Stimulated activated CD8-positive, alpha-beta memory T cell treated with anti-CD3 and anti-CD28 coated beads, Interleukin-7, amount 100 ng/mL, for 1 hour (primary cell): ENCODE measurements at places on chromosomes 13 and 19.

DNA sequence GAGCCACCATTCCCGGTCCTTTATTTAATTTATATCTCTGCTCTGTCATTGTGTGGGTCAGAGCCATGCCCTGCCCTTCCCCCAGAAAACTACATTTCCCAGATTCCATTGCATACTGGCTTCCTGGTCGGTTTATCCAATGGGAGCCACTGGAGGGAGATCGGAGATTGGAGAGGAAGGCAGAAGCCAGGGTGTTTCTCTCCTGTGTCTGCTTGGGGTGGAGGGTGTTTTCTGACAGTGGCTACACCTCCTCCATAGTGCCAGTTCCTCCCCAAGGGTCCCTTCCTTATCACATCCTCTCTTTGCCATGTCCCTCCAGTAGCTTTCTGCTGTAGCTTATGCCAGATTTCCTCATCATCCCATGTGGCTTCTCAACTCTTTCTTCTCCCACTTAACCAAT, 19.0 kb downstream of the OLFM2 start:
- no peak for DNase-seq

DNA sequence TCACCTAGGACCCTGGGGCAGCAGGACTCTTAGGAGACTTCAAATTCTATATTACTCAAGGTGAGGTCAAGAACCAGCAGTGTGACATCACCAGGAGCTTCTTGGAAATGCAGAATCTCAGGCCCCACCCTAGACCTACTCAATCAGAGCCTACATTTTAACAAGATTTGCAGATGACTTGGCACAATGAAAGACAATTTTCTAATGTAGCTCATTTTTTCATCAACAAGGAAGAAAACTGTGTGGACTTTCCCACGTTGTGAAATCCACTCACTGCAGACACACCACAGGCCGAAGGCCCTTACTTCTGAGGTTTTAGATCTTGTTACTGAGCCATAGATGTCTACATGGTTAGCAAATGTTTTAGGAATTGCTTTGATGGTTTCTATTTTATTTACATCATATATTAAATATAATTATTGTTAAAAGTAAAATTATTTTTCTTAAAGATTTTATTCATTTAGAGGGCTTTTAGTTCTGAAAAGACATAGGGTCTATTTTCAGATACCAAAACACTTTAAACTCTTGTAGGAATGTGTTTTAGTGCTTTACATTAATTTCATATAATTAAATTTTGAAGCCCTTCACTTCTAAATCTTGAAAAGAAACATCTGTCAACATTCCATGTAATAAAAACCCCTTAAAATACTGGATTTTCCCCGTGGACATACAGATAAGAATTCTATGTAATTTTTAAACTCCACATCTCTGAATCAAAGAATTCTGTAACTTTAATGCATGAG, 18.5 kb upstream of the STARD13 start:
- DNase-seq, result no peak

DNA sequence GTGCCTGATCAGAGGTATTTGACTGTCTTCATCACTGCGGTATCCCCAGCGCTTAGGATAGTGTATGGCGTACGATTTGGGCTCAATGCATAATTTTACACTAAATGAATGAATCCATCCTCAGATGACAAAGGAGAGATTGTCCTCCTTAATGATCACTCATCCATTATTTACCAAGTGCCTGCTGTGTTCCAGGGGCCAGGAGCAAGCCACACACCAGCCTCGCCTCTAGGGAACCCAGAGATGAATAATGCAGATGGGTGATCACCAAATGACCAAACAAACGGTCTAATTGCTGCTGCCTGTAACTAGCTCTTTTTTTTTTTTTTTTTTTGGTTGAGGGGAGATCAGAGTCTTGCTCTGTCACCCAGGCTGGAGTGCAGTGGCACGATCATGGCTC, 5.9 kb upstream of the GPR32 start:
- no peak for DNase-seq

DNA sequence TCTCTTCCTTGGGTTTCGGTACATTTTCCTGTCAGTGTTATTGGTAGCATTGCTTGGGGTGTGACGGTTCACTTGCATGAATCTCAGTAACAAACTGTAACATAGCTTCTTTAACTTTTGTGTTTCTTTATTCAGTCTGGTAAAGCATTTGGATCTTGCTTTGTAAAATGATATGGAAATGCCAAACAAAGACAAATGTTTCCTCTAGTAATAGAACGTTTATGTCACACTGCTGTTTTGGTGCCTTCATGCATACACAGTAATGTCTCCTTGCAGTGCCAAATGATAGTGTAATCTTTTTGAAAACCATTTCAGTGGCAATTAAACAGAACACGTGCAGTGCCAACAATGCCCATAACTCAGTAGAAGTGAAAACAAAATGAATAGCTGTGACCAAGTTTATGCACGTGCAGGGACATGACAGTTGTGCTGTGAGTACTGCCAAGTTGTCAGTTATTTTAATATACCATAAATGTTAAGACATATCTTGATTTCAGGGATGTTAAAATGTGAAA, 110.8 kb downstream of the RXFP2 start:
- DNase-seq, result no peak

DNA sequence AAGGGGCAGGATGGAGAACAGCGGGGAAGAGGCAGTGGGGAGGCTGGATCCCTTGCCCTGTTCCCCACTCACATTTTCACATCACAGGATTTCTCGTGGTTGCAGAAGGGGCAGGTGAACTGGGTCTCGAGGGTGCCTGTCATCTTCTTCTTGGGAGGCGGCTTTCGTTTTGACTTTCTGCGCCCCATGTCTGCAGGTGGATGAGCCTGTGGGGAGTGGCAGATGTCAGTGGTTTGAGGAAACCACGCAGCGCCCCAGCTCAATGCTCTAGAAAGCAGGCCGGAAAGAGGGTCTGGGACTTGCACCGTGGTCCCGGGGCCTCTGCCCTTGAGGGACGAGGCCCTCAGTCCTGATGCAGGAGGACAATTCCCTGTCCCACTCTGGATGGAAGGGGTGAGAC, 4.9 kb downstream of the ELOF1 start:
- DNase-seq, result no peak

DNA sequence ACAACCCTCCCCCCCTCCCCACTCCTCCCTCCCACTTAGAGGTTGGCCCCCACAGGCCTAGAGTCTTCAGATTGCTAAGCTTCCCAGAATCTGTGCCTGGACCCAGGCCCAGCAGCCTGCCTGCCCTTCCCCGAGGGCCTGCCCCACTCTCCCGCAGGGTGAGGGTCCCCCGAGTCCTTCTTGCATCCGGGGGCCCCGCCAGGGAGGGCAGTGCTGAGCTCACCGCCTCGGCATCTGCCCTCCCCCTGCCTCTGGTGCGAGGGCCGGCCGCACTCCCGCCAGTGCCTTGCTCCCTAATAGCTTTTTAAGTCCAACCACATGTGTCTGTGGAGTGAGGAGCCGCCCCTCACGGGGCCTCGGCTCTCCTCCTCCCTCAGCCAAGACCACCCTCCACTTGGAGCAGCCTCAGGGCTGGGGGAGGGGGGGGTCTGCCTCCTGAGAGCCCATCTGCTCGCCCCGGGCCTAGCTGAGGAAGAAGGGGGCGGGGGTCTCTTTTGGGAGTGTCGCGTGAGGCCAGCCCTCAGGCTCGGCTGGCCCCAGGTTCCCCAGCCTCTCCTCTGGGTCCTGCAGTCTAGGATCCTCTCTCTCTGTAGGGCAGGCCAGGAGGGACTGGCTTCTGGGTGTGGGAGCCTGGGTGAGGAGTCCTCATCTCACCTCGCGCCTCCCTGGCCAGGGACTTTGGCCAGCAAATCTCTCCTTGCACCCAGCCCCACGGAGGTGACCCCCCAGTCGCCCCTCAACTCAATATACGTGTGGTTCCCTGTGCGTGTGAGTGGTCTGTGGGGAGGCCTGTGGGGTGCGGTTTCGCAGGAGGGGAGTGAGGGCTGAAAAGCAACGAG, 47.2 kb downstream of the LYL1 start:
- no peak for DNase-seq

DNA sequence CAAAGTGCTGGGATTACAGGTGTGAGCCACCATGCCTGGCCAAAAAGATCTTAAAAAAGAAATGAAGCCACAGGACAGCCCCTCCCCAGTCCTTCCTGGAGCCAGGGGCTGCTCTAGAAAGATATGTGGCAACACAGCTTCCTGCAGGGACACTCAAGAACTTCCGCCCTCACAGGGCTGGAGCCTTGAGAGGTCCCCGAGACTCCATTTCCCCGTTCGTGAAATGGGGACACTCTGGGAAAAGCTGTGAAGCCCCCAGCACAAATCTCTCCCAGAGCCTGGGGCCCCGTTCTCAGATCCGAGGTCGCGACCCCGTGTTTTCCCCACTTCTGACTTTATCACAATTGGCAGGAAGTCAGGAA, 2.5 kb upstream of the GPX4 start:
- no peak for DNase-seq

GRCh38 chr13:106354961-106355360, 180.5 kb downstream of the EFNB2 start:
- DNase-seq, result no peak

GRCh38 chr13:43072394-43072793, 49.0 kb downstream of the DNAJC15 start:
- DNase-seq, result no peak

DNA sequence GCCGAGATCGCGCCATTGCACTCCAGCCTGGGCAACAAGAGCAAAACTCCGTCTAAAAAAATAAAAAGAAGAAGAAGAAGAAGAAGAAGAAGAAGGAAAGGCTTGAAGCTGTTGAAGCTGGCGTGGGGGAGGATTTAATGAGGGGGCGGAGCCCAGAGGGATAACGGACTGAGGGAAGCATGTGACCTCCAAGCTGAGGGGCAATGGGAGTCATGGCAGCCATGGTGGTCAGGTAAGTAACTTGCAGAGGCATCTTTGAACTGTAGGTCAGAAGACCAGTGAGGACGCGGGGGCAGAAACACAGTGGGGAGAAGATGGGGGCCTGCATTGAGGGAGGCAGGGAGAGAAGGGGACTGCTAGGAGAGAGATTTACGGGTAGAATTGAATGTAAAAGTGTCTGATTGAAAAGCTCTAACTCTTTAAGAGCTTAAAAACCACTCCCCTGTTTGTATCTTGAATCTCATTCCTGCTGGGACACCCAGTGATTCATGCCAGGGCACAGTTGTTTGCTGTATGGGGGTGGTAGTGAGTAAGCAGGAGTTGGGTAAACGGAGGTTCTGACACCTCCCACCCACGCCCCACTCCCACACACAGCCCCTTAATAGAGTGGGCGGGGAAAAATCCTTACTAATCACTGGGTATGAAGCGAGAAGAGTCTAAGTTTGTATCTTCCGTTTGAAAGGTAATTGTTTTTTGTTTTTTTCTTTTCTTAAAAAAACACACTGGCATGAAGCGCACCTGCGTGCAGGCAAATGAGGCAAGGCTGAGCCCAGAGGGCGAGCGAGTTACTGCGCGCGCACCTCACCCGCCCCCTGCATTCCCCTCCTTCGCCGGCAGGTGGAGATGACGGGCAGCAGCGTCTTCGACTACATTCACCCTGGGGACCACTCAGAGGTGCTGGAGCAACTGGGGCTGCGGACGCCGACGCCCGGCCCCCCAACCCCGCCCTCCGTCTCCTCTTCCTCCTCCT, 13.0 kb downstream of the TMEM160 start:
- peak; percentile 97 for DNase-seq

DNA sequence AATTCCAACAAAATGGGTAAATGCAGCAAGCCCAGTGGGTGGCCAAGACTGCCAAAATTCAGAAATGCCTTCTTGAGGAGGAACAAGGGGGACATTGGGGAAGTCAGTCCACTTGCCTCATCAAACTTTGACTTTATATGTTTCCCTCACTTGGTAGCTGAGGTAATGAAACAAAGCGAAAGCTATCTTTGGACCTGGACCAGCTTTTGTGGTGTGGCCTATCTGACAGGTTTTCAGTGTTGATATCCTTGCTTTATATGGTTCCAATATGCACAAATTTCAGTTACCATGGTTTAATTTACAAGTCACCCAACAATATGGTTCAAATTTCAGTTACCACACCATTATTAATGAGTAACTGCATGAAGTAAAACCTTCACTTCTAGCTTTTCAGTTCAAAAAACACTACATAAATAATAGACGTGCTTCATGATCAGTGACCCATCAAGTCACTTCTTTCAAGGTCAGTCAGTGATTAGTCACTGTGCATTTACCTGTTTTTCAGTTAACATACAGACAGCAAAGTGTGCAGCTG, 17.7 kb upstream of the POU4F1 start:
- DNase-seq, result no peak

DNA sequence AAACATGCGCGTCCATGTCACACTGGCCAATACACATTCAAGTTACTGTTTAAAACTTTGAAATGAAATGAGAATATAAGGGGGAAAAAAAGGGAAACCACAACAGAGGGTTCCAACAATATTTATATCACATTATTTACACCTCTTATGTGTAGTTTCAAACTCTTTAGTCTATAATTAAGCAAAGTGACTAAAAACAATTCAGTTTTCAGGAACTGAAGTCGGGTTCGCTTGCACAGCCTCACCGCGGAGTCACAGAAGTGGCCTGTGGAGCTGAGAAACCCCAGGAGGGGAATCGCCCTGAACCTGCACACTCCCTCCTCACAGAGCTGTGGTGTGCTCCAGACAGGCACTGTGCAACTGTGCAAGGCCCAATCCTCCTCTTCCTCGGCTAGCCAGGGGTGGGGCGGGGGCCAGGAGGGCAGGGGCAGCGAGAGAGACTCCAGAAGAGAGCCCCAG, 75.9 kb downstream of the STK24 start:
- DNase-seq, result no peak

DNA sequence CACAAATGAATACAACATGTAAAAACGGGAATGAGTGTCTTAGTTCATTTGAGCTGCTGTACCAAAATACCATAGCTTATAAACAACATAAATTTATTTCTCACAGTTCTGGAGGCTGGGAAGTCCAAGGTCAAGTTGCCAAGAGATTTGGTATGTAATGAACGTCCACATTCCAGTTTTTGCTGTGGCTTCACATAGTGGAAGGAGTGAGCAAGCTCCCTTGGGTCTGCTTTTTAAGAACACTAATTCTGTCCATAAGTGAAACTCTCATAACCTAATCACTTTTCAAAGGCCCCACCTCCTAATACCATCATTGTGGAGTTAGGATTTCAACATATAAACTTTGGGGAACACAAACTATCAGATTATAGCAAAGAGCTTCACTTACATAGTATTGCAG, 1189.6 kb downstream of the PCDH9 start:
- no peak for DNase-seq
